ENCODE measurements at places on chromosomes 3 and 15.

DNA sequence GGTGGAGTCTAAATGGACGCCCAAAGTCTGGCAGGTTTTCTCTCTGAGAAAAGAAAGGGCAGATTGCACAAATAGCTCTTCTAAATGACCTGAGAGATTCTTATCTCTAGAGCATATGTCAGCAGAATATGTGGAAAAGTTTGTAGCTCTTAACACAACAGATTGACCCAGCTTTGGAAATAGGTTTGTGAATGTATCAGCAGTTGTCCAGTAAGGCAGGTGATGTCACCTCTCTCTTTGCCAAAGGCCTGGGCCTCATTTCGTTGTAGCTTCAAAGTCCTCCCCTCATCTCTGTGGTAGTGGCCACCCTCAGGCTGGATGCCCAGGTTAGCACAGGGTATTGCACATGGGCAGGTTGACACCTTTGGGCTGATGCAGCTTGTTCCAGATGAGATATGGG lies 36.0 kb downstream of the PDIA5 start:
- no peak for DNase-seq

DNA sequence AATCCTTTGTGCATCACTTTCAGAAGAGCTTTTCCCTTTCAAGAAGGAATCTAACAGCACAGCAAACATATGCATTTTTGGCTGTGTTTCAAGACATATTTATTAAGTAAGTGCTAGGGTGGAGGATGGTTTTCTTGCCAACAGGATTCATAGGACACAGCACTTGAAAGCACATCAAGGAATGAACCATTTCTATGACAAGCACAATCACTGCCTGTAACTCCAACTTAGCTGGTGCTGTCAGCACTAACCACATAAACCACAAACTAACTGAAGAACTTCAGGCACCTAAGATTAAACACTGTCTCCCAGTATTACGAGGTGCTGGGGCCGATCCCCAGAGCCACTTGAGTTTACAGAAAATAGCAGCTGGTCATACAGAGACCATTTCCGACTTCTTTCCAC lies 35.4 kb upstream of the SPRED1 start:
- DNase-seq = no peak

DNA sequence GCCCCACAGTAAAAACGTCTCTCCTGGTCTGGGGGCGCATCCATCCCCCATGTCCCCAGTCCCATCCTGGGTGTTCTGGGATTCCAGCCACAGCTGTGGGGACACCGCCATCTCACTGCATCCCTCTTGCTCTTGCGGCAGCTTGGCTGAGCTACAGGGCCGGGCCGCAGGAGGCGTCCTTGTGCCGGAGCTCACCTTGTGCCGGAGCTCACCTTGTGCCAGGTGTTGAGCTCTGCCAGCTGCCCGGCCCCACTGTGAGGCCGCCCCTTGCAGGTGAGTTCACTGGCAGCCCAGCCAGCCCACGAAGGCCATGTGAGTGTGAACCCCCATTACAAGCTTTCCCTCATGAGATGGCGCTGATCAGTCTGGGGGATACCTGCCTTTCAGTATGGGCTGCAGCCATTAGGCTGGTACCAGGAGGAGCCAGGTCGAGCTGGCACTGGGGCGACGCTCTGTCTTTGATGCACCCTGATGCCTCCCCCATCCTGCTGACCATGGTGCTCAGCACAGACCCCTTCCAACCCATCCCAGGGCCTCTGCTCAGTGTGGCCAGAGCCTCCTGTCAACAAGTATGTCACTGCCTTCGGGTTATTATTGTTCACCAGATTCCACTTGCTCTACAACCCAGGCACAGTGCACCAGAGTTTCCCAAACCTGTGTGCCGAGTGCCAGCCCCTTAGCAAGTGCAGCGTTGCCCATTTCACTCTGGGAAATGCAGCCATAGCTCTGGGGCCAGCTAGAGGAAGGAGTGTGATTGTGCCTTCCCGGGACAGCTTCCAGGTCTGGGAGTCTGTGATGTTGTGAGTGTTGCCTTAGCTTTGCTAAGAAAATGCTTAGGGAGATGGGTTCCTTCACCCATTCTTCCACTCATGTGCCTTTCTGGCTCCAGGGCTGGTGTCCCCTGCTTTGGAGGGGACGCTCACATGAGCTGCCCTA lies 105.7 kb downstream of the APBA2 start:
- no peak for DNase-seq

DNA sequence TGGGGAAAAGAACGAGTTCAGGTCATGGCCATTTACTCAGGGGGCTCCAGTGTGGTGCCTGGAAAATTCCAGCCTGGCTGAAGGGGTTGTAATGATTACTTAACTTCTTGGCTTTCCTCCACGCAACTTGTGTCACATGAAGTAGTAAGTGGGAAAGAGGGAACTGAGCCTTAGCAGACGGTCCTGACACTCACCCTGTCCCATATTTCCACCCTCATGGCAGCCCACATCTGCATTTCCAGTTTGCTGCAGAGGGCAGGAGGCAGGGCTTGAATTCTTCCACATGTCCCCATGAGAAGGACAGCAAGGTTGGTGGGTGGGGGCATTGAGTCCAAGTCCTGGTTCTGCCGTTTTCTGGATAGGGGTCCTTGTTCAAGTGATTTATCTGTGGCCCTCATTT lies 7.8 kb upstream of the CAMP start:
- no peak for DNase-seq

GRCh38 chr3:183188895-183189462 lies 26.4 kb upstream of the LAMP3 start:
- DNase-seq = no peak

DNA sequence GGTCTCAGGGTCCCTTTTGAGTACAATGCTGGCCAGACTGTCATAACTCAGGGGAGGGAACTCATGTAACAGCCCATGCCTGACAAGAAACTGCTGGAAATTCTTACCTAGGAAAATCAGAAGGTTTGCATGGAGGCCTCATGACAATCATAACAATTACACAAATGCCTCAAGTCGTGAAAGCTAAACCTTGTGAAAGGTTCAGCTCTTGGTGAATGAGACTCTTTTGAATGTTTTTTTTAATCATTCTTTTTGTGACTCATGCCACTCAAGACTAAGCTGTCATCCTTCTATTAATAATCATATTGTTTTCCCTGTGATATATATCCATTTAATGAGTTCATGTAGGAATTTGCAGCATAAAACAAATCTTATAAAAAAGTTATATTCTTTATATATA lies 61.4 kb upstream of the LEKR1 start:
- DNase-seq = no peak

DNA sequence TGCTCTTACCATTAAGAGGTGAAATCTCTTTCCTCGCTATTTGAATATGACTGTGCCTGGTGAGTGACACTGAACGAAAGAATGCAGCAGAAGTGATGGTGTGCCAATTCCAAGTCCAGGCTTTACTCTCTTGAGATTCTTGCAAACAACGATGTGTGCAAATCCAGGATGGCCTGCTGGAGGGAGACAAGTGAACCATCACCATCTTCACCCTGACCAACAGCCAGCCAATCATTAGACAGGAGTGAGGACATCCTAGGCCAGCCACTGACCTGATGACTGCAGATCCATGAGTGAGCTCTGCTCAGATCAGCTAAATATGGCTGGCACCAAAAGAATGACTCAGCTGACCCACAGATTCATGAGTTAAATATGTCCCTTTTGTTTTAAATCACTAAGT lies 878.0 kb downstream of the PDCD6IP start:
- no peak for DNase-seq

DNA sequence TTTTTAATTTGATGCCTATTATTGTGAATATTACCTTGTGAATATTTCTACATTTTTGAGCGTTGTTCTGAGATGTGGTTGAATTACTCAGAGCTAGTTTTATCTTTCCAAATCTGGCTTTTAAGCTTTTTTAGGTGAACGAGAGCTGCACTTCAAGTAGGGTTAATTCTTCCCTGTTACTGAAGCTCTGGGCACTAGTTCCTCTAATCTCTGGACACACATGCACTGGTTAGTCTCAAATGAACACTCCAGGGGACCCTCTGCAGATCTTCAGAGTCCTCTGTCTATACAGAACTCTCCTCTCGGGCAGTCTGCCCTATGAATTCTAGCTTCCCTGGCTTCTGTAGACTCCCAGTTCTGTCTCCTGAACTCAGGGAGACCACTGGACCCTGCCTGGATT lies 237.5 kb upstream of the TBC1D5 start:
- no peak for DNase-seq

DNA sequence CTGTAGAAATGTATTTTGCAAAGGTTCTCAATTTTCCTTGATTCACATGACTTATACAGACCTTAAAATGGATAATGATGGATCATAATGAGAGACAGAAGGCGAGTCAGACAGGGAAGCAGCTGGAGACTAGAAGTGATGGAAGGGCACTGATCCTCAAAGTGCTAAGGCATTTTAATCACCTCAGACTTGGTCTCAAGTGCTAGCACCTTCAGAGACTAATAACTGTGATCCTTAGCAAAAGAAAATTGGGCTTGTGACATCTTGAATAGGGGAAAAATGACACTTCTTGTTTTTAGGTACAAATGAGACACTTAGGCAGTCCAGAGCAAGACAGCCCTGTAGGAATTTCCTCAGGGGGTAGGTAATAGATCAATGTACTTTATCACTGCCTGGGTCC lies 1011.7 kb downstream of the SQOR start:
- no peak for DNase-seq

DNA sequence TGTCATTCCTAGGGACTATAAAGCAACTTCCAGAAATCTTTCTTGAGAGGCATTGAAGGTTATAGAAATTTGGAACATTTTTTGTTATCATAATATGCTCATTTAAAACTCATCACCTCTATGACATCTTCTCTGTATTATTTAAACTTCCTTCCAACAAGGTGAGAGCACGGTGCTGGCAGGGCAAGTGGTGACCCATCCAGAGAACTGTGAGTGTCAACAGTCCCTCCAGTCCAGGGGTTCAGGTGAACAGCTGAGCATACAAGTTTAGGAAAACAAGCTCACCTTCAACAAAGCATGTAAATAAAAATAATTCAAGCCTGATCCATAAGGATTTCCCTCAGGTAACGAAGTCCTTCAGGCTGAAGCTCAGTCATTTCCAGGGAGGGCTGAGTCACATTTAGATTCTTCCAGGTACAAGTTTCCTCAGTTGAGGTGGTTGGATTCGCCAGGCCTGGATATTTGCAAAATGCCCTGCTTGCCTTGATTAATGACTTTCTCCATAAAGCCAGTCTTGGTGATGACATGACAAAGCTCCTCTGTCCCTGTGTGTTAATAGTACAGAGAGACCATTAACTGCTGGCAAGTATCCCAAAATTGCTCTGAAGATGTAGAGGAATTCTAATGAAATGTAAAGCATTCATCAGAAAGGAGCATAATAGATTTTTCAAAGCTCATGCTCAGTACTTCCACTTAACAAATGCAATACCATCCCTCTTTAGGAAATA lies 263.6 kb upstream of the GADL1 start:
- DNase-seq = no peak

- DNase-seq = no peak
Measured at GRCh38 chr15:78438619-78439285, 736 bp downstream of the IREB2 start.

DNA sequence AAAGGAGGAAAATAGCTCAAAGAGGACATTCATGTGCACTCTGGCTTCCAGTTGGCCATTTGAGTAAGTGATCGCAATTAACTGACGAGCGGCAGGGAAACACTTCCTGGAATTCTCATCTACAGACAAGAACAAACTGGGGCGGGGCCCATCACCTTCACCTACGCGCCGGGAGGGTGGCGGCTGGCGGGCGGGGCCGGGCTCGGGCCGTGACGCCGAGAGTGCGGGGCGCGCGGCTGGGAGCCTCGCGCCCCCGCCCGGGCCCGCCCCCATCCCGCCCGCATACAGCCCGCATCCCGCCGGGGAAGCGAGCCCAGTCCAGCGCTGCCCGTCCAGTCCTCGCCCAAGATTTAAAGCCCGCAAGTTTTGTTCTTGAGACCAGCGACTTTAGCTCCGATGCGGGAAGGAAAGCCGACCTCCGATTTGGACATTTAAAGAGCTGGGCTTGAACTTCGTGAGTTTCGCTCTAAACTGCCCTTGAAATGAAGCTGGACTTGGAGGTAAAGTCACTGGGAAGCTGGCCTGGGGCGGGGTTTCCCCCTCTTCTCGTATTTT lies at the start of gene B3GNT5:
B3GNT5 (plus strand) TSS at position 281 of the 555 bp plus-strand sequence. CDS start 16,546 bp downstream, outside the sequence.
- DNase-seq = no peak

DNA sequence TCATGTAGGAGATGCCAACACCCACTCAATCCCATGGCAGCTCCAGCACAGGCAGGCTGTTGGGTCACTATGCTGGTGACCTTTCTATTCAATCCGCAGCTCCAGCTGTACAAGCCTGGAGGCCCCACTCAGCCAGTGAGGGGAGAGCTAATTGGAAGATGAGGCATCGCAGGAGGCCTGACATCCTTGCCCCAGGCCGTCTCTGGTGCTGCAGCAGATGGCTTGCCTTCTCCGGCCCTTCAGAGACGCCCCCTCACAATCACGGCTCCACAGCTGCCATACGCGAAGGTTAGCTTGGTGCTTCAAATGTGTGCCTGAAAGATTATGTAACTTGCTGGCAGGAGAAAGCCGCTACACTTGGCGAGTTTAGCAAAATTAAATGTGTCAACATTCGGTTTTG lies 104.2 kb upstream of the CLSTN2 start:
- DNase-seq = no peak

Measured in stimulated activated CD4-positive, alpha-beta T cell treated with anti-CD3 and anti-CD28 coated beads, Interleukin-1b, Interleukin-23, amount 100 ng/mL, for 1 hour (primary cell).